ENCODE measurements at places on chromosomes 7 and 10.

GRCh38 chr7:104142147-104142546 lies 65.7 kb downstream of the ORC5 start:
- no peaks in the 10 kb centered on the region for H3K4me1 ChIP-seq
- no peaks in the 10 kb centered on the region for H3K27me3 ChIP-seq
- peaks cover 8% of the 10 kb centered on the region for H3K36me3 ChIP-seq
- no peak overlapping the region for H3K27ac ChIP-seq

GRCh38 chr10:118950997-118951637 lies 78.4 kb upstream of the NANOS1 start:
- H3K27me3 ChIP-seq: peaks cover 19% of the 10 kb centered on the region
- DNase-seq: no peak
- H3K27ac ChIP-seq: no peak overlapping the region

DNA sequence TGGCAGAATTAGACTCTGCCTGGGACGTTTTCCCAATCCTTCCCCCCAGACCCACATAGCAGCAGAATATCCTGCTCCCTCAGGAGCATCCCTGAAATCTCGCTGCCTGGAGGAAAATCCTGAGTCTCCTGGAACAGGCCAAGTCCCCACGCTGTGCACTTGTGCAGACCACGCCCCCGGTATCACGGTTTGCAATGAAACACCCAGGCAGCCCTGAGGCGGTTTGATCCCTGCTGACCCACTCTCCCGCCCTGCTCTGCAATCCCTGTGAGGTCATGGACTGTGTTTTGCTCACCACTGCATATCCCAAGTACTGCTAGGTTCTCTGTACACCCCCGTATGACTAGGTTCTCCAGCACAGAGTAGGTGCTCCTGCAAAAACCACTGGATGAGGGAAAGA lies 411.8 kb upstream of the MGMT start:
- no peaks in the 10 kb centered on the region for H3K36me3 ChIP-seq
- H3K4me3 ChIP-seq: no peak overlapping the region
- no peak overlapping the region for H3K27ac ChIP-seq
- DNase-seq: no peak
- H3K27me3 ChIP-seq: peaks cover 35% of the 10 kb centered on the region
- peaks cover 28% of the 10 kb centered on the region for H3K4me1 ChIP-seq

DNA sequence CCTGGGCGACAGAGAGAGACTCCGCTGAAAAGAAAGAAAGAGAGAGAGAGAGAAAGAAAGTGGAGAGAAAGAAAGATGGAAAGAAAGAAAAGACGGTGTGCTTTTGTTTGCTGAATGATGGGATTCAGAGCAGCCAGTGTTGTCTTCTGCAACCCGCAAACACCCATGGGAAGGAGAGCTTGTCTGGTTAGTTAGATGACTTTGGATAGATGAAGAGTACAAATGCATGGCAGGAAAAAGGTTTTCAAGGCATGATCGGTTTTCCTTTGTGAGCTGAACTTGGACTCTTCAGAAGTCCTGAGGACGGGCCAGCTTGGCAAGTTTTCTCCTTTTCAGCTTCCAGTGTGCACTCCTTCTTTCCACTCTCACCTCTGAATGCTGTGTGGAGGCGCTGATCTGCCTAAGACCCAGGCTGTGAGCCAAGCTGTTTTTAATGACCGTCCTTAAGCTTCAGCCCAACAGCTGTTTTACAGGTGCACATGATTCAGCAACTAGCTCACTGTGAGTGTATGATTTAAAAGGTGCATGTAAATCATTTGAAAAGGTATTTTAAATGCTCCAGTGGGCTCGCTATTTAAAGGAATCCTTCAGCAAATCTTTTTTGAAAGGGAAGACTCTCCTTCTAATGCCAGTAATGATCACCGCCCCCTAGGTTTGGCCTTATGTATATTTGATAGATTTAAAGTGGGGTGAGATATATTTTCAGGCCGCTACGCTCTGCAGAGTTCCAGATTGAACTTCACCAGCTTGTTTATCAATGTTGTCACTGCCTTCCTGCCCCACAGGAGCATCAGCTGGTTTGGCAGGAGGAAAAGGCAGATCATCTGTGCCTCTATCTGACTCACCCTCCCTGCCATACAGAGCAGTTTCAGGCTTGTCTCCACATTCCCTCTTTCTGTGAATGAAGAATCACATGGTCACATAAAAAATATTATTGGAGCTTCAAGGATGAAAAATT lies 115.0 kb downstream of the PLXDC2 start:
- H3K27ac ChIP-seq: no peak overlapping the region
- no peaks in the 10 kb centered on the region for H3K27me3 ChIP-seq
- H3K36me3 ChIP-seq: no peaks in the 10 kb centered on the region
- H3K4me3 ChIP-seq: no peak overlapping the region
- DNase-seq: no peak

GRCh38 chr7:121909716-121910345 lies 36.9 kb downstream of the PTPRZ1 start:
- no peaks in the 10 kb centered on the region for H3K27me3 ChIP-seq
- no peak overlapping the region for H3K4me3 ChIP-seq
- H3K36me3 ChIP-seq: no peaks in the 10 kb centered on the region
- DNase-seq: no peak

DNA sequence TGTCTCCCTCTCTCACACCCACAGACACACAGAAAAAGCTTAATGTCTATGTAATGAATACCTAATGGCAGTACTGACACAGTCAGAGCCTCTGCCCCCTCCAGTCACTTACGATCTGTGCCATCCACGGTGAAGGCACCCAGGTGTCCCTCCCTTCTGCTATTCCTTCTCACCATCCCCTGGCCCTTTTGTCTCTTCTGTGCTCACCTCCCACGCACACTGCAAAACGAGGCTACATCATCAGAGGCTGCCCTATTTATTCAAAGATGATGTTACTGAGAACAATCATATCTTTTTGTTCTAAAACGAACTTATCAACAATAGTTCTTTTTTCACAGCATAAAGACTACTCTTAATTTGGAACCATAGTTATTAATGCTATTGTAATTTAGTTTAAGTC lies 246.9 kb upstream of the MKLN1 start:
- H3K36me3 ChIP-seq: peaks cover 12% of the 10 kb centered on the region
- no peaks in the 10 kb centered on the region for H3K27me3 ChIP-seq
- DNase-seq: no peak
- no peak overlapping the region for H3K4me3 ChIP-seq

DNA sequence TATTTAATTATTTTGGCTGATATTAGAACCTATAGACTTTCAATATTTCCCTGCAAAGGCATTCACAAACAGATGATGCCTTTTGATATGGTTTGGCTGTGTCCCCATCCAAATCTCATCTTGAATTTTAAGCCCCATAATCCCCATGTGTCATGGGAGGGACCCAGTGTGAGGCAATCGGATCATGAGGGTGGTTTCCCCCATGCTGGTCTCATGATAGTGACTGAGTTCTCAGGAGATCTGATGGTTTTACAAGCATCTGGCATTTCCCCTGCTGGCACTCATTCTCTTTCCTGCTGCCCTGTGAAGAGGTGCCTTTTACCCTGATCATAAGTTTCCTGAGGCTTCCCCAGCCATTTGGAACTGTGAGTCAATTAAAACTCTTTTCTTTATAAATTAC lies 9.3 kb upstream of the PNLIPRP3 start:
- H3K27me3 ChIP-seq: no peaks in the 10 kb centered on the region
- no peak for DNase-seq
- no peaks in the 10 kb centered on the region for H3K36me3 ChIP-seq
- no peak overlapping the region for H3K27ac ChIP-seq
- H3K4me3 ChIP-seq: no peak overlapping the region

DNA sequence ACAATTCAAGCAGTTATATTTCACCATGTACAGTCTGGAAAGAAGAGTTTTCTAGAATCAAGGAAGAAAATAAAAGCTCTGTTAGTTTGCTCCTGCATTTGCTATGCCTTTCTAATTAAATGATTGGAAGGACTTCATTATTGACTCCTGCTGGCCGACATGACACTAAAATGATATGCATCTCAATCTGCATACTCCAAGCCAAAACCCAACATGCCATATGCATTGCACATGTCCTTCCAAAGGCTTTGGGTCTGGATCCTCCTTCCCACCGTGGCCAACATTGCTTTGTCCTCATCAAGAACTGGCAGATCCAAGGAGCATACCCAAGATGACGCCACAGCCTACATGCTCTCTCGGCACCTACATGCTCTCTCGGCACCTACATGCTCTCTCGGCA lies 46.5 kb downstream of the PAXIP1 start:
- no peaks in the 10 kb centered on the region for H3K4me1 ChIP-seq
- peaks cover 71% of the 10 kb centered on the region for H3K36me3 ChIP-seq
- DNase-seq: no peak
- no peak overlapping the region for H3K27ac ChIP-seq
- no peaks in the 10 kb centered on the region for H3K27me3 ChIP-seq

GRCh38 chr7:115838829-115839228 lies 191.7 kb downstream of the TFEC start:
- H3K27me3 ChIP-seq: no peaks in the 10 kb centered on the region
- H3K4me1 ChIP-seq: no peaks in the 10 kb centered on the region

GRCh38 chr7:100539436-100540006 lies 518 bp downstream of the AGFG2 start:
- peaks cover 29% of the 10 kb centered on the region for H3K36me3 ChIP-seq
- H3K27ac ChIP-seq: peak overlapping the region; percentile 87
- DNase-seq: peak; percentile 32
- no peaks in the 10 kb centered on the region for H3K27me3 ChIP-seq

- no peaks in the 10 kb centered on the region for H3K36me3 ChIP-seq
- H3K27ac ChIP-seq: no peak overlapping the region
- peaks cover 7% of the 10 kb centered on the region for H3K27me3 ChIP-seq
- H3K4me1 ChIP-seq: peaks cover 2% of the 10 kb centered on the region
- no peak overlapping the region for H3K4me3 ChIP-seq
Measured at GRCh38 chr7:22002726-22003125, 57.0 kb upstream of the CDCA7L start.

DNA sequence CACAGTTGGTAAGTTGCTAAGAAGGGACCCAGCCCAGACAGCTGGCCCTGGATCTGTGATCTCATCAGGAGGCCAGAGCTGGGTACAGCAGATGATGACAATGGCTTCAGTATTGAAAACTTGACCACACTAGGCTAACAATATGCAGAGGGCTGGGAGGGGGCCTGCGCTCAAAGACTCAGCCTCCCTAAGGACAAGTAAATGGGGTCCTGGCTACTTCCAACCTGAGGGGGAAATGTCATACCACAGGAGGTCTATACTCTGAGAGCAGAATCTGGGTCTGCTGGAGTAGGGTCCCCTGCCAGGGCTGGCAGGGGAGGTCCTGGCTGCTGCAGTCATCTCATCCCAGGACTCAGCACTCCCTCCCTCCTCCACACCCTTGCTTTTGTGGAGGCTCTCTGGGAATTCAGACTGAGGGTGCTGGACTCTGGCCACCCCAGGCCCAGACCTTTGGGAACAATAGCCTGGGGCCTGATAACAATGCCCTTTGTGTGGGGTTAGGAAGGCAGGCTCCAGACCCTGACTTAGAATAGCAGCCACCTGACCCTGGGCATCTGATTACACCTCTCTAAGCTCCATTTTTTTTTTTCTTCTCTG lies 1.4 kb downstream of the FXYD4 start:
- peaks cover 19% of the 10 kb centered on the region for H3K4me1 ChIP-seq
- no peaks in the 10 kb centered on the region for H3K36me3 ChIP-seq
- no peak overlapping the region for H3K4me3 ChIP-seq

GRCh38 chr7:114051871-114052331 lies 133.1 kb upstream of the PPP1R3A start:
- DNase-seq: no peak
- H3K36me3 ChIP-seq: no peaks in the 10 kb centered on the region
- no peaks in the 10 kb centered on the region for H3K27me3 ChIP-seq
- H3K4me1 ChIP-seq: peaks cover 10% of the 10 kb centered on the region

- peaks cover 12% of the 10 kb centered on the region for H3K36me3 ChIP-seq
- no peak for DNase-seq
- H3K4me3 ChIP-seq: peak overlapping the region; percentile 45
- peaks cover 64% of the 10 kb centered on the region for H3K4me1 ChIP-seq
- peak overlapping the region; percentile 86 for H3K27ac ChIP-seq
- no peaks in the 10 kb centered on the region for H3K27me3 ChIP-seq
Measured at GRCh38 chr10:79250259-79250658, 97.0 kb upstream of the PPIF start.

GRCh38 chr10:23981520-23982309 lies 227.2 kb upstream of the KIAA1217 start:
- H3K27me3 ChIP-seq: no peaks in the 10 kb centered on the region
- H3K4me3 ChIP-seq: no peak overlapping the region
- no peak overlapping the region for H3K27ac ChIP-seq
- H3K36me3 ChIP-seq: no peaks in the 10 kb centered on the region

DNA sequence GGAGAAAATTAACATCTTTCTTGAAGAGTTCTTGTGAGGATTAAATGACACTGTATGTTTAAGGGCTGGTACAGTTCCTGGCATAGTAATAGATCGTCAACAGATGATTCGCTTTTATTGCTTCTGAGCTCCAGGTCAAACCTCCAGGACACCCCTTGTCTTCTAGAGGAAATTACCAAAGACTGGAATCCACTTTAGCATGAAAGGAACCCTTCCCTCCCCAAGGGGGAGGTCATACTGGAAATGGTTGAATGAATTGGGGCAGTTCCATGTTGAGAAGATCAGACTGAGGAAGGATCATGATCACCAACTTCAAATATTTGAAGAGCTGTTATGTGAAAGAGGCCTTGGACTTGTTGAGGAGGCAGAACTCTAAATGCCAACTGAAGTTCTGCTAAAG lies 8.9 kb downstream of the NFE2L3 start:
- no peak overlapping the region for H3K4me3 ChIP-seq
- no peak for DNase-seq
- peaks cover 22% of the 10 kb centered on the region for H3K36me3 ChIP-seq
- peaks cover 54% of the 10 kb centered on the region for H3K4me1 ChIP-seq

DNA sequence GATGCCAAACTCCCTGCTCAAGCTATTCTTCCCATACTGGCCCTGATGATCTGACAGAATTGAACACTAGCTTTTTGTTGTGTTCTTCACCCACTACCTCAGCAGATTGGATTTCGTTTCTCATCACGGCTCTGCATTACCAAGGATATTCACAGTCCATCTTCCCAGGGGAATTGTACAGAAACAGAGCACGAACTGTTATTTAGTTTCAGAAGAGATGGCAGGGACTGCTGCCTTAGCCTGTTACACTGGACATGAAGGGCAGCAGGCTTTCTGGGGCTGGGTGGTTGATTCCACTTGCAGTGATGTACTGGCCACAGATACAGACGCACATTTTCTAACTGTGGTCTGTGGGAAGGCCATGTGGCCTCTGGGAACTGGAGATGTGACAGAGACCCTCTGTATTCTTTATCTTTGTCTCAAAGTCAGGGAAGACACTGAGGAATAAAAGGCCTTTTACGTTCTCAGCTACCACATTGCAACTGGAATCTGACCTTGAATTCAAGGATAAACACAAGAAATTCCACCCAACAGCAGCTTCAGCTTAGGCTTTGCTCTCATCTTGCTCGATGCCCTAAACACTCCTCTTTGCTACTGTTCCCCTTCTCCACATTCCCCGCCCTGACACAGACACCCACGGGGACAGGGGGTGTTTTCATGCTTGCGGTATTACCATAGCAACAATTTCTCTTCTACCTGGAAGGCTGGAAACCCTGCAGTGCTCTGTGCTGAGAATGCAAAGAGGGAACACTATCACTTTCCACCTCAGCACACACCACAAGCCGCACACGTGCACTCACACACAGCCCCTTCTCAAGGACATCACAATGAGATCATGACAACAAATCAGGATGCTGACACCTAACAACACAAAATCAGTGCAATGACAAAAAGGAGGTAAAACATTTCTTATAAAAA lies 81.7 kb downstream of the RNF216 start:
- peaks cover 78% of the 10 kb centered on the region for H3K4me1 ChIP-seq
- H3K27ac ChIP-seq: peak overlapping the region; percentile 41
